Fibroblast of mammary gland (primary cell): ENCODE measurements at places on chromosomes 11 and 22.

- peak; percentile 17 for DNase-seq
Measured at GRCh38 chr11:102704841-102705240, 728 bp downstream of the MMP27 start.

DNA sequence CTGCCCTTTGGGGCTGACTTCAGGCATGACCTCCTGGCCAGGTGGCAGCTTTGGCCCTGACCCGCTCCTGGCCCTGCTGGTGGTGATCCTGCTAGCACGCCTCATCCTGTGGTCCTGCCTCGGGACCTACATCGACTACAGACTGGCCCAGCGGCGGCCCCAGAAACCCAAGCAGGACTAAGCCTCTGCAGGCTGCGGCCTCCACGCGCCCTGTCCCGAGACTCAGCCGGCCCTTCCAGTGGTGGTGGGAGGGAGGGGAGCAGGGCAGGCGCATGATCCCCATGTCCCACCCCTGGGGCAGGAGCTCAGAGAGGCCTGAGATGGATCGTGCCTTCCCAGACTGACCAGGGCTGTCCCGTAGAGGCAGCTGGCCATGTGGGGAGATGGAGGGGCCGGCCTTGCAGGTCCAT lies 2.1 kb downstream of the SMIM38 start:
- DNase-seq: no peak

DNA sequence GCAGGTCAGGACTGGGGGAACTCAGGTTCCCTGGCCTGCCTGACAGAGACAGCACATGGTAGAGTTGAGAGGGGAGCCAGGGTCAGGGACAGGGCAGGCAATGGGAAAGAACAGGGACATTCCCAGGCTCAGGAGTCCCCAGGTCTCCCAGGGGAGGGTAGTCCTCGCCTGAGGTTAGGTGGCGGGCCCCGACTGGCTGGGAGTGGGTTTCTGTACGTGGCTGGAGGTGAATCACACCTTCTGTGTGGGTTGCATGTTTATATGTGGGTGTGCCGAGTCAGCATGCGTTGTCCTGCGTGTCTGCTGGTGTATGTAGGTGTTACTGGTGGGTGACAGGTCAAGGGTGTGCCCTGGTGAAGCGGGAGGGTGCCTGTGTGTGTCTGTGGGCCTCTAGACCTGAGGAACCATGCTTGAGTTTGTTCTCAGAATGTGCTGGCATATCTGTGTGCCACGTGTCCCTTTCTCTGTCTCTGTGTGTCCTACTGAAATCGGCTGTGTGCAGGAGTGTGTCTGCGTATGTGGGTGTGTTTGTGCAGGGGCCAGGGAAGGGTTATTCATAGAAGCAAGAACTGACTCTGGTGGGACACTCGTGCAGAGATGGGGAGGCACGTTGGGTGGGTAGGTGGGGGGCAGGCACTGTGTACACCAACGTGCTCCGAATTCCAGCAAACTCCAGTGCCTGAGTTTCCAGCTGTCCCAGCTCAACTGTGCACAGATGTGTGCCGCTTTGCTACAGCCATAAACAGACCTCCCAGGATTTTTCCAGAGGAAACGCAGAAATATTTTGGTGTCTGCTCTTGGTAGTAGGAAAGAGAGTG lies 23.8 kb upstream of the OAF start:
- DNase-seq: peak; percentile 77

GRCh38 chr11:1073851-1074243 lies 827 bp upstream of the MUC2 start:
- DNase-seq: no peak

DNA sequence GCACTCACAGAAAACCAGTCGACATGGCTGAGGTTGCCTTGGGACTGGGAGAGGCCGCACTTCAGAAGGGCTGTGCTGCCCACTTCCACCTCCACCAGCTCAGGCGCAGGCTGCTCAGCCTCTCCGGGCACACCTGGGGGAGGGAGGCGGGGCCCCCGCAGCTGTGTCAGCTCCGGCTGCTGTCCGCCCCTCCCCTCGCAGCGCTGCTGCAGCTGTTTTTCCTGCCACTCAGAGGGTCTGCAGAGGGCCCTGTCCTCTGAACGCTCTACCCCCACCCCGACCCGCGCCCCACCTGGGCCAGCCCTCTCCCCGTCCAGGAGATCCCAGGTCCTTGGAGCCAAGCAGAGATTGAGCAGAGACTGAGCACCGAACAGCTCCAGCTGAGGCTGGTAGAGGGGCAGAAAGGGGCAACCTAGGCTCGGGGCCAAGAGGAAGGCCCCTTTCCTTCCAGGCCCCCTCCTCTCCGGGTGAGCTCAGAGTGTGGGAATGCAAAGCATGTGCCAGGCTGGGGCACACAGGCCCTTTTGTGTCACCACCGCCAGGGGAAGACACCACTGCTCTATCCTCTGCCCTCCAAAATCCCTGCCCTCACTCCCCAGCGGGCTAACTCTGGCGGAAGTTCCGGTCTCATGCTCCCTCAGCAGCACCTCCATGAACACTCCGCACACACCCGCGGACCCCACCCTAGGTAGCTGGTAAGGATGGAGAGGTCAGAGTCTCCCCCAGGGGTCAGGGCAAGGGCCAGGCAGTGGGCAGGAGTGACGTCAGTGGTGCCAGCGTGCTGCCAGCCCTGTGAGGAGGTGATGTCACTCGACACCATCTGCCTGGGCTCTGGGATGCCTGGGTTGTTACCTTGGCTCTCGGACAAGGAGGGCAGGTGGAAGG lies 1.6 kb downstream of the MCAM start:
- DNase-seq: no peak

DNA sequence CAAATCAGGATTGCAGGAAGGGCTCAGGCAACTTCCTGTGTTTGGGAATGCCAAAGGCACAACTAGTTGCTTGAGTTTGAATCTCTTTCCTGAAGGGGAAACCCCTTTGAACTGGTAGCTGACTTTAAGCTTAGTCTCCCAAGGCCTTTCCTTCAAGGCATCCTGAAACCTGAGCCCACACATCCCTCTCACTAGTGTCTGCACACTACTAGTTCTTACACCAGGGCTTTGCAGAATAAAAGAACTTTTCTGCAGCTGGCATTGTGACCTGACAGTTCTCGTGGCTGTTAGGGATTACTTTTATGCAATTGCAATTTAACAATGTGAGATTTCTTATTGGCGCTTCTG lies 95.4 kb downstream of the EXT2 start:
- DNase-seq: no peak

DNA sequence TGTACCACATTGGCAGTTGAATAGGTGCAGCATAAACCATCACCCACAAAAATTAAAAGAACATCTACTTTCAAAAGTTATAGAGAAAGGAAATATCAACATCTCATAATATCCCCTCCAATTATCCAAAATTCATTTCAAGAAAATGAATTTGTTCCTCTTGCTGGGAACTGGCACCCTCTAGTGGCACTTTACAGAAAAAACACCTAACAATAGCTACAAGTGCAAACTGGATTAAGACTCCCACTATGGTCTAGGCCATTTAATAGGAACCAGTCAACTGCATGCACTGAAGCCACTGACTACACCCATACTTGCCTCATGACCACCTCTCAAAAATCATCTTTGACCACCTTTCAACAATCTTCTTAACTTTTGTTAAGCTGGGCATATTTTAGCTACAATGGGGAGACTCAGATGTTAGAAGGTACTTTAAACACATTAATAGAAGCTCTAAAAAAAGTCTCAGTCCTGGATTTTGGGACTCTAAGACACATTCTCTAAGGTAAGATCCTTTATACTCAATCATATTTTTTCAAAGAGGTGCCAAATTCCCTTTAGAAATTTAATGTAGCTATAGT lies 17.3 kb downstream of the TRAF6 start:
- DNase-seq: peak; percentile 64

GRCh38 chr11:83063073-83063754 lies 8.5 kb downstream of the RAB30 start:
- peak; percentile 66 for DNase-seq

DNA sequence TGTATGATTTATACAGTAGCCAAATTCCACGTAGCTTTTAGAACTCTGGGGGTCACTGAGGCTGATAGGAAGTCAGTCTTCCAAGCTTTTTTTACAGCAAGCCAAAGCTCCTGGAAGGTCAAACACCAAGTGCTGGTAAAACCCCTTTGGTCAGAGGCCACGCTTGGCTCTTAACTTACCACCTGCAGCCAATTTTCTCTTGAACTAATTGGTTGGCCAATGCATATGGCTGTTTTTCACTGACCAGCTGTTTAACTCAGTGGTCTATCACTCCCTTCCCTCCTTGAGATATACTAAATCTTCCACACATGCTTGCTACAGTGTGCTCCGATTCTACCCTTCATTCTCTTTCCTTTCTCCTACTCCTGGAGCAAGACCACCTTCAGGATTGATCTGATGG lies 116.0 kb downstream of the FAR1 start:
- no peak for DNase-seq

- DNase-seq: no peak
Measured at GRCh38 chr11:100141201-100141600, 545.9 kb upstream of the ARHGAP42 start.

DNA sequence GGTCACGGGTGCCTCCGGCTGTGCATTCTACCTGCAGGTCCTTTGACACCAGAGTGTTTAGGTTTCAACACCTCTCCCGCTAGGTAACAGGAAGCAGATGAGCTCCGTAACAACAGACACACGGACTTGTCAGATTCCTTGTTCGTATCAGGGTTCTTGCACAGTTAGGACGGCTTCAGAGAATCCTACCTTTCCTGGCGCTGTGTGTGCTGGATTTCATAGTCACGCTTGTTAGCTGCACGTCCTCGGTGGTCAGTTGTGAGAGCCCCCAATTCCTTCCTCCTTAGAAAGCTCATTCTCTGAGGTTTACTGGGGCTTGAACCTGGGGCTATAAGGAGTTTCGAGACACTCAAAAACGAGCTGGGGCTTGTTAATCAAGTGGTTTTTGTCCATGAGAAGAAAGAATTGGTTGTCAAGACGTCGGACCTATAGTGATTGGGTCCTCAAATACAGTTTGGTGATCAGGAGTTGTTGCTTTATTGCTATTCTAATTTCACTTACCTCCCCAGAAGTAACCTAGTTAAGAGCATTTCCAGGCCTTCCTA lies 664 bp downstream of the DDB2 start:
- no peak for DNase-seq

GRCh38 chr11:33344611-33345010 lies 87.4 kb downstream of the HIPK3 start:
- peak; percentile 24 for DNase-seq

GRCh38 chr11:13384908-13385640 lies 77.9 kb downstream of the BTBD10 start:
- DNase-seq: peak; percentile 57

DNA sequence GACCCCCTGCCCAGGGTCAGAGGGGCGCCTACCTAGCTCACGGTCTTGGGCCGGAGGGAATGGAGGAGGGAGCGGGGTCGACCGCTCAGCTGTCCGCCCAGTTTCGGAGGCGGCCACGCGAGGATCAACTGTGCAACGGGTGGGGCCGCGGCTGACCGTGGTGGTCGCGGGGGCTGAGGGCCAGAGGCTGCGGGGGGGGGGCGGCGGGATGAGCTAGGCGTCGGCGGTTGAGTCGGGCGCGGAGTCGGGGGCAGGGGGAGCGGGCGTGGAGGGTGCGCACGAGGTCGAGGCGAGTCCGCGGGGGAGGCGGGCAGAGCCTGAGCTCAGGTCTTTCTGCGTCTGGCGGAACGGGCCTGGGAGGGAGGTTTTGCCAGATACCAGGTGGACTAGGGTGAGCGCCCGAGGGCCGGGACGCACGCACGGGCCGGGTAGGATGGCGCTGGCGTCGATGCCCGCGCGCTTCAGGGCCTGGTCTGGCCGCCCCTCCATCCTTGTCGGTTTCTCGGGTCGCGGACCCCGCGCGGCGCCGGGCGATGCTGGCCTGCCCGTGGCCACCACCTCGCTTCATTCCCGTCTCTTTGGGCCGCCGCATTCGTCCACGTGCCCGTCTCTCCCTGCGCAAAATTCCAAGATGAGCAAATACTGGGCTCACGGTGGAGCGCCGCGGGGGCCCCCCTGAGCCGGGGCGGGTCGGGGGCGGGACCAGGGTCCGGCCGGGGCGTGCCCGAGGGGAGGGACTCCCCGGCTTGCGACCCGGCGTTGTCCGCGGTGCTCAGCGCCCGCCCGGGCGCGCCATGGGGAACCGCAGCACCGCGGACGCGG lies at the start of gene DRD4:
Gene DRD4, plus strand, starts transcription at position 759 of the 822 bp plus-strand sequence. Its CDS starts 36 bp downstream, at position 795.
- DNase-seq: no peak

DNA sequence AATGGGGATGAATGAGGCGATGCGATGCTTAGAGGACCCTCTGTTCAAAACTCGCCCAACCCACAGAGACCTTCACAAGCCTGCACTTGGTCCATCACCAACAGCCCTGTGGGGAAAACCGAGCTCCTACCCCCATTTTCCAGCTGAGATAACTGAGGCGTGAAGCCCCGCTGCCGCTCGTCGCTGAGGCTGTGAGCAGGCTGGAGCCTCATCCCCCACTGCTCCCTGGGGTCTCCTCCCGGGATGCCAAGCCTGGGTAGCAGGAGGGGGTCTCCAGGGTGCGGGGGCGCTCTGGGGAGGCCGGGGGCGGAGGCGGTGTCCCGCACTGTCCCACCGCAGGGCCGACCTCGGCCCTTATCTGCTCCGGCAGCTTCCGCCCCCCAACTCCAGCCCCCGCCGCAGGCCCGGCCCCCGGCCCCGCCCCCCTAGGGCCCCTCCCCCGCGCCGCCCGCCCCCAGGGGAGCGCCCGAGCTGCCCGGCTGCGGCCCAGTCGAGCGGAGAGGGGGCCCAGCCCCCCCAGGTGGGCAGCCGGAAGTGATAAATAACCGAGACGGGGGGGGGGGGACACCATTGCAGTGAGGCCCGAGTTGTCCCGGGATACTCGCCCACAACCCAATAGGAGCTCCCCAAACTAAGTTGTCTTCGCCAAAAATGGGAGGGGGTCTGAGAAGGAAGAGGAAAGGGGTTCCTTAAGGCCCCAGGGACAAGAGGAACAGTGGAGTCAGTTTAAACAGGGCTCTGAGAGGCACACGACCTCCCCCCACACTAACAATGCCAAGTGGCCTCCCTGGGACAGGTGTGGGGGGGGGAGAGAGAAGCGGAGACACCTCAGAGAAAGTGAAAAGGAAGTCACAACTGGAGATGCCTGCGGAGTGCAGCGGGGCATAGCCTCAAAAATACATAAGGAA lies 8.3 kb upstream of the SLC39A13 start:
- DNase-seq: no peak

DNA sequence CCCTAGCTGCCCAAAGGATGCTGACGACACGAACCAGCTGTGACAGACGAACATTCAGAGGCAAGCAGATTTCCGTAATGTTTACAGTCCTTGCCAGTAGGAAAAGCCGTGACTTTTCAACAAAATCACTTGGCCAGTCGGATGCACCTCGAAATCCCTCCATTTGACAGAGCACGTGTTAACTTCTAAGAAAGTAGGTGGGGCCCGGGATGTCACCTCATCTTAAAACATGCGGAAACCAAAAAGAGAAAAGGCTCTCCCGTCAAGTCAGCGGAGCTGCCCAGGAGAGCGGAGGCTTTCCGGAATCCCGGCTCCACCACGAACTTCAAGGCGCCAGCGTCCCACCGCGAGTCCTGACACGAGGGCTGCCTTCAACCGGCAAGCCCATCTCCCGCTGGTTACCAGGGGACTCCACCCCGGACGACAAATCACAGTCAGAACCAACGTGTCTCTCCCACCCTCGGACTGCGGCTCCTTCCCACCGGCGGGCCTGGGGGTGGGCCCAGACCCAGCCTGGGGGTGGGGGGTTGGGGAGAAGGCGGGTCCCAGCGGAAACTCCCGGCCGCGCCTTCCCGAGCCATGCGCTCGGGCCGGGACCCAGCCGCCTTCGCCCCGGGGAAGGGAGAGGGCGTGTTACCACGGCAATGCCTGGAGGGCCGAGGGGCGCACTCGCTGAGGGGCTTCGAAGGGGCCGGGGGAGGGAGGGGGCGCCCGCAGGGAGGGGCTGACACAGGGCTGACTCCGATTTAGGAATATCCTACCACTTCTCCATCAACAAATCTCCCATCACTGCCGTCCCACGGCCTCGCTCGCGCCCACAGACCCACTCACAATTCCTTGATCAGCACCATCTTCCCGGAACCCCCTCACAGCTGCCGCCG lies 475 bp downstream of the PITPNB start:
- DNase-seq: peak; percentile 48
